ENCODE measurements at places on chromosomes 11 and 22.

DNA sequence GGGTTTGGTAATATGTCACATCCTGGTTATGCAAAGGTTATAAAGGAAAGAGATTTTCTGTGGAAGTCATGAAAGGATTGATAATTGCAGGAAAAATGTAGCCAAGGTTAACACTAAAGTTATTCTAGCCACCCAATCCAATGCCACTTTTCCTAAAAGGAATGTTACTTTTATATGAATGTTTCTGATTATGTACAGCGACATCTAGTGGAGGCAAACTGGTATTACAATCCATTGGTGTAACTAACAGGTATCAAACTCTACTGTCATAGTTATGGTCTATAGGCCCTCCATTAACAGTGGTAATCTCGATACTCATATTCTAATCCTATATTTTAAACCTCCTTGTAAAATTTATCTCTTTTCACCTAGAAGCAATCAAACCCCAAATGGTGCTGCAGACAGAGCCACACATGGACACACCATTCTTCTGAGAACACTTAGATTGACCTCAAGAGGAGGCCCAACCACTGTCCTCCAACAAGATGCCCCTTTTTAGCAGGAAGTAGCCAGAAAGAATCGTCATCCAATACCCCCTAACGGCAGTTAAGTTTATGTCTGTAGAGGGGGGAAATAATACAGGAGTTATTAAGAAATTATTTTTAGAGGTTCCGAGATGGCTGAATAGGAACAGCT, 74.9 kb upstream of the RAG2 start:
- no peak for DNase-seq

- DNase-seq: no peak
Observed at GRCh38 chr22:50396751-50397370, 53.7 kb downstream of the PPP6R2 start.

GRCh38 chr11:58912124-58912523, 27.2 kb upstream of the GLYATL1 start:
- DNase-seq: no peak

- no peak for DNase-seq
Observed at GRCh38 chr11:13341026-13341425, 63.4 kb downstream of the BMAL1 start.

GRCh38 chr11:788953-789940, 643 bp downstream of the CEND1 start:
- no peak for DNase-seq

DNA sequence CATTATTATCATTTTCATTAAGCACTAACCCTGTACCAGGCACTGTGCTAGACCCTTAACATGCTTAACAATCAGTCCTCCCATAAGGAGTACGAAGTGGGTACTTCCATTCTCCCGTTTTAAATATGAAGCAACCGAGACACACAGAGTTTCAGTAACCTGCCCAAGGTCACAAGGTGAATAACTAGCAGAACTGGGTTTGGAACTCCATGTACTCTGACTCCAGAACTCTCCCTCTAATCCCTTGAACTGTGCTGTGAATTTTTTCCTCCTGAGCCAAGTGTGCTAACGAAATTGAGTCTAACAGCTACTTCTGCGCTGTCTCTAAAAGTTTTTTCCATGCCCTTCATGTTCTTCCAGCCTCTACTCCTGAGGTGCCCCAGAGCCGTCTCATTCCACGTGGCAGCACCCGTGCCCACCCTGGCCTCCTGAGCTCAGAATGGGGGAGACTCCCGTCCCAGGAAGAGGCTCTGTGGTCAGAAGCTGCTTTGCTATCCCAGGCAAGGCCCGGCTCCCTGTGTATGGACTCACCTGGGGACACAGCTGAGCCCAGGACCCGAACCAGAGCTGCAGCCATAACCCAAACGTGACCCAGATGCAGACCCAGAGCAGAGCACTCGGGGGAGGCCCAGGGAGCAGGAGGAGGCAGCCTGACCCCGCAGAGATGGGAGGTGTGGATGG, 8.6 kb upstream of the TRIM29 start:
- DNase-seq: no peak

GRCh38 chr11:134313821-134314607, 17.8 kb upstream of the GLB1L2 start:
- DNase-seq: no peak

DNA sequence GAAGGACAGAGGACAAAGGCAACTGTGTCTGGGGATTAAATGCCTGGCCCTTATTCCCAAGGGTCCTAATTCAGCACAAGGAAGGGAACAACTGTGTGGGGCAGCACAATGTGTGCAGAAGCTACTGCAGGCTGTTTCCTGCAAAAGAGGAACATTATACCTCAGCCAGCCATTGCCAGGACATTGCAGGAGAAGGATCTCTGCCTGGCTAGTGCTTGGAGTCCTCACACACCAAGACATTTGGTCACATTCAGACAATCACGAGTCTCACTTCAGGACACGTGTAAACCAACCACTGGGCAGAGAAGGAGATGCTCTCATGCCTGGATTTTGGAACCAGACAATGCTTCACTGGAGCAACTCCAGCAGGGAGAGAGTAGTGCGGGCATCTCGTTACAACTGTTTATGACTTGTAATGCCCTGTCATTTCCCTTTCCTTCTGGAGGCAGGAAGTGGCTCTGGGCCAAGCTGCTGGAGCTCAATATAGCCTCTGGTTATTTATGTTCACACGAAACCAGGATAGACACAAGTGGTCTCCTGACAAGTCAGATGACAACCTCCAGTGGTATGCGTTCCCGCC, 23.9 kb upstream of the ZC3H12C start:
- no peak for DNase-seq

DNA sequence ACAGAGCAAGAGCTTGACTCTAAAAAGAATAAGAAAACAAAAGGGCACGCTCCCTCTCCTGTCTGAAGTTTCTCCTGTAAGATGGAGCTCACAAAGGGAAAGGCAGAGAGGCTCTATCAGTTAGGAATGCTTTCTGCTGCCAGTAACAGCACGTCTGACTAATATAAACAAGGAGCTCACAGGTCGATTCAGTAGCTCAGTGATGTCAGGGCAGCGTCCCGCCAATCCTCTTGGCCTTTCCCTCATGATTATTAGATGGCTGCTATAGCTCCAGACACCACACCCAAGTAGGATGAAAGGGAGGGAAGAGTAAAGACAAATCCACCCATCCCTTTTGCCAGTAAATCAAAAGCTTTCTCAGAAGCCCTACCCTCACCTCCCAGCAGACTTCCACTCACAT, 51.3 kb upstream of the HMGXB4 start:
- DNase-seq: no peak

DNA sequence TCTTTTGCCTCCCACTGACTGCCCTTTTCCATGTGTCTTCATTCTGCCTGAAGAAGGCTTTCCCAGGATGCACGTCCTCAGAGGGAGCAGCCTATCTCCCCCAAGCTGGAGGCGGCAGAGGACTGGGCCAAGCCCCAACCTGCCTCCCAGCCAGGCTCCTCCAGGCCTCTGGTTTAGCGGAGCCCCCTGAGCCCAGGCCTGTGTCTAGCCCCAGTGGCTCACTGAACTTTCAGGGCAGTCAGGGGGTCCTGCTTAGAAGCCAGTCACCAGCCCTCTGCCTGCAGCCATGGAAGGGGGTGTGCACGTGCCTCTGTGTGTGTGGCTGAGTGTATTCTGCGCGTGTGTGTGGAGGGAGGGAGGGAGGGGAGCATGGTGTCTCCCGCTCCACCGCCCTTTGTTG, 10.4 kb upstream of the GRK2 start:
- DNase-seq: no peak

GRCh38 chr11:17603056-17603825, 56.2 kb downstream of the OTOG start:
- no peak for DNase-seq

DNA sequence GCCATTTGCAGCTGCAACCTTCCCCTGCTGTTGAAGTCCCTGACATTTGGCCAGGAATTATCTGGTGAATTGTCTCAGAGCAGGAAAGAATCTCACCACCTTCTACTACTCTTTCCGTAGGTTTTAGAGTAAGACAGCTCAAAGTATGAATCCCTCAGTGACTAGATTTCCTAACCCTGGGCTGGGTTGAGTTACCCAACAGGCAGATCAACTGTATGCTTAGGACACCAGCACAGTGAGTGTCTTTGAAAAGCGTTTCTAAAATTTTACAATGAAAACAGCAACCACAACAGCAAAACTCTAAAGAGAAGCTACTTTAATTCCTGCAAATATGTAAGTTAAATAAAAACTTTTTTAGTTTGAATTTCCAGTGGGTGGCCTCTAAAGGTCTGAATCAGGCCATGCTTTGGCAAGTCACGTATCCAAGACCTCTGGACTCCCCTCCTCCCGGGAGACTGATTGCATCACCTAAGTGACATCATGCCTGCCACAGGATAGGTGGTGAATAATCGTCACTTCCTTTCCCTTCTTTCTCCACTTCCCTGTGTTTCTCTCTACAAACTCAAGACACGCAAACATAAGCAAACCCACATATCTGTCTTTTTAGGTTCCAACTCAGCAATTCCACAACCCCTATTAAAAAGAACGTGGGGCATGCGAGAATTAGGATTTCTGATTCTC, 7.8 kb downstream of the OR8B12 start:
- DNase-seq: no peak

GRCh38 chr22:43331069-43331451, 12.1 kb downstream of the SCUBE1 start:
- no peak for DNase-seq

GRCh38 chr11:63504933-63505586, 824 bp upstream of the LGALS12 start:
- no peak for DNase-seq

DNA sequence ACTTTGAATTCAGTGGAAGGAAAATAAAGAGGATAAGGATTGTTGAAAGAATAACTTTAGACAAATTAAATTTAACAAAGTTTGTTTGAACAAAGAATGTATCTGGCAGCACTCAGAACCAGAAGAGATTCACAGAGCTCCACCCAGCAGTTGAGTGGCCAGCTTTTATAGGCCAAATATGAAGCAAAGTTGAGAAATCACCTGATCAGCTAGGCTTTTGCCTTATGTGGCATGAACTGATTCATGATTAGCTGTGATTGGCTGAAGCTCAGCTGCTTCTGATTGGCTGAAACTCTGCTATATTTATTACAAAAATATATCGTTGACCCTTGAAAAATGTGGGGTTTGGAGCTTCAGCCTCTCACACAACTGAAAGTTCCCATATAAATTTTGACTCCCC, 62.6 kb downstream of the PIWIL4 start:
- no peak for DNase-seq

Measured in omental fat pad (tissue), 4 donors.